Fibroblast of the conjunctiva (primary cell): ENCODE measurements at places on chromosomes 5 and 9.
A peak's percentile ranks its signal among the peaks of the same experiment; 100 is the strongest.

DNA sequence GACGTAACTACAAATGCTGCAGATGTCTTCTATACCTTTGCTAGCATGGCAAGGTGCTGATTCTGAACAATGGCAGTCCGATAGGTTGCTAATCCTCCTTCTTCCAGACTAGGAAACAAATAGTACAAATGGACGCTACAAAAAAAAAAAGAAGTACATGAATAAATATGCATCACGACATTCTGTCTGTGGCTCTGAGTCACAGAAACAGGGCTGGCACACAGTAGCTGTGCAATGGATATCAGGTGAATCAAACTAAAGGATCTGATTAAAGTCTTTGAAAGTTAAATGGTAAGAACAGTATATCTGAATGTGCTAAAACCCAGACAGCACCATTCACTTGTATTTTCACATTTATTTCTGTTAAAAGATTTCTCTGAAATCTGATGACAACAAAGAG, 96.2 kb downstream of the DROSHA start:
- no peak for DNase-seq

DNA sequence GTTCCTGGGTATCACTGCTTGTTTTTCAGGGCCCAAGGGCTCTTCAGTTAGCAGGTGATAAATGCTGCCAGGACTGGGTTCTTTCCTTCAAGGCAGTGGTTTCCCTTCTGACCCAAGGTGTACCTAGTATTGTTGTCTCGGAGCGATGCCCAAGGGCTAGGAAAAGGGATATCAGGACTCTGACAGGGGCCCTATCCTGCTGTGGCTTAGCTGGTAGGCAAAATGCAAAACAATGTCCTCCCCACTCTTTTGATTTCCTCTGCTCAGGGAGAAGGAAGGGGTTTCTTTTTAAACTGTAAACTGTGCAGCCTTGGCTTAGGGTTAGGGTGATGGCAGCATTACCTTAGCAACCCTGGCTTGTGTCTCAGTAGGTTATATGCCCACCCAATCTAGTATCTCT, 508.8 kb upstream of the CTNND2 start:
- no peak for DNase-seq

GRCh38 chr9:135907431-135908092, at the start of gene CAMSAP1:
TSS of gene CAMSAP1 (minus strand) at chr9:135907546. CDS start at chr9:135907159, 387 bp downstream.
- peak; percentile 89 for DNase-seq

DNA sequence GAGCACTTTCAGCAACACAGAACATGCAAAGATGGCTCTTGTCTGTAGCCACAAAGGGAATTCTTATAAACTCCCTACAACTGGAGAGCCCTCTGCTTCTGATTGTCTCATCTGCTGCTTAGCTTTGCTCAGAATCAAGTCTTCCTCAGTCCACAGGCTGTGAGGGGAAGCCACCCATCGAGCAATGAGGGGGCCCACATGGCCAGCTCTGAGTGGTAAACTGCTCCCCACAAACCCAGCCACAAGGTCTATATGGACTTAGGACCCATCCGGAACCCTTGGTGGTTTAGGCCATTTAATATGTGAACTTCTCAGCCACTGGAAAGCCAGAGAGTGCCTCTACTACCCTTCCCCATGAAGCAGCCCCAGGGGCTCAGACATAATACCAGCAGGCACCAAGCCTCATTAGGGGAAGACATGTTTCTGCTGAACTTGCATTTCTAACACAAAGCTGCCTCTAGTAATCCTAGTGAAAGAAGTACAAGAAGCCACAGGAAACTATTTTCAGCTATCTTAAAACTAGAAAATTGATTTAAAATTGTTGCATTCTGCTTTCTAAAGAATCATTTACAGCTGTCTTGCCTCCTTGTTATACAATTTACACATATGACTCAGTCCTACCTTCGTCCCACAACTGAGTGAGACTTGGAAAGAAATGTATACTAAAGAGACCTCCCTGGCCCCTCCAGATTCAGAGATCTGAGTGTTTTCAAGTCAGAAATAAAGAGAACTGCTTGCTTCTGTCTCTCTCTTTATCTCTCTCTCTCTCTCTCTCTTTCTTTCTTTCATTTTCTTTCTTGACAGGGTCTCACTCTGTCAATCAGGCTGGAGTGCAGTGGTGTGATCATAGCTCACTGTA, 90.2 kb downstream of the ESM1 start:
- no peak for DNase-seq

GRCh38 chr5:132256086-132256782, 1.3 kb upstream of the PDLIM4 start:
- DNase-seq = no peak

DNA sequence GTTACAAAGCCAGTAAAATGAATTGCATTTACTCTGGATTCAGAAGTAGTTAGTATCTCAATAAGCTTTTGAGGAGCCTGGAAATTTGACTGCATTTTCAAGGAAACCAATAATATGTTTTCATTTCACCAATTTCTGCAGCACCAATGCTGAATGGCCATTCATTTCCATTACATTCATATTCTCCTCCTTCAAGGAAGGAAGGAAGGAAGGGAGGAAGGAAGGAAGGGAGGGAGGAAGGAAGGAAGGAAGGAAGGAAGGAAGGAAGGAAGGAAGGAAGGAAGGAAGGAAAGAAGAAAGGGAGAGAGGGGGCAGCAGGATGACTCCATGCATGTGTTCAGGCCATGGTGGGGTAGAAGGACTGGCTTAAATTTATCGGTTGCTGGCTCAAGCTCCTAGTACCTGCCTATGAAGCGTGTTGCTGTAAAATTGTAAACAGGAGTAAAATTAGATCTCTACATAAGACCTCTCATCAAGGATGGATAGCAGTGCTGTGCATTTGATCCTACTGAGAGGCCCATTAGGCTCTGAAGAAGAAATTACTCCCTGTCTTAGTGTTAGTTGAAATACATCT, 498.8 kb upstream of the TNC start:
- DNase-seq = no peak

GRCh38 chr9:85151741-85152140, 482.2 kb downstream of the NTRK2 start:
- DNase-seq = no peak

GRCh38 chr9:129720181-129720864, 32.5 kb downstream of the PTGES start:
- DNase-seq = no peak

DNA sequence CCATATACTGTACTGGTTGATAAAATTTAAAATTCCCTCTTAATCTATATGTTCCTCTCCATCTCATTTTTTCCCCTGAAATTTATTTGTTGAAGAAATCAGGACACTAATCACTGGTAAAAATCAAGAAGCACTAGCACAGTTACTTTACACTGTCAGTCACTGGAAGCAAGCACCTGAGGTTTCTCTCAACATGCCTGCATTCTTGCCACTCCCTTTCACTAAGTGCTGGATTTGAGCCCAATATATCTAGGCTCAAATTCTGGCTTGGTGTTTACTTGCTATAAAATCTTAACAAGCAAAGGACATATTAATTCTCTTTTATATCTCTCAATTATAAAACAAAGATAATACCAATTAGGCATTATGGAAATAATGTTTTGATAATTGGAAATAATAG, 58.6 kb downstream of the DIAPH1 start:
- DNase-seq = no peak

DNA sequence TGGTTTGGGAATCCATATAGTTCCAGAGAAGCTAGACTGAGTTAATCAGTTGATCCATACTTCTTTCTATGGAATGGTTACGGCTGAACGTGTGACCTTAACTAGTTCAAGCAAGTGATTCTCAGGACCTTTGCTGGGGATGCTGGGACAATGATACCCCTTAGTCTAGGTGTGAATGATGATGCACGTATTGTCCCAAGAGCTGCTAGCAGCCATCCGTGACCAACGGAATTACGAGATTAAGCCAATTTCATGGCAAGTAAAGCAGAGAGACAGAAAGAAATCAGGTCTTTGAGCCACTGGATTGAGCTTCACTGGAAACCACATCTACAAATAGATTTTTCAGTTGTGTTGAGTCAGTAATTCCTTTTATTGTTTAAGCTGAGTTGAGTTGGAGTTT, 99.2 kb upstream of the LIFR start:
- DNase-seq = no peak

DNA sequence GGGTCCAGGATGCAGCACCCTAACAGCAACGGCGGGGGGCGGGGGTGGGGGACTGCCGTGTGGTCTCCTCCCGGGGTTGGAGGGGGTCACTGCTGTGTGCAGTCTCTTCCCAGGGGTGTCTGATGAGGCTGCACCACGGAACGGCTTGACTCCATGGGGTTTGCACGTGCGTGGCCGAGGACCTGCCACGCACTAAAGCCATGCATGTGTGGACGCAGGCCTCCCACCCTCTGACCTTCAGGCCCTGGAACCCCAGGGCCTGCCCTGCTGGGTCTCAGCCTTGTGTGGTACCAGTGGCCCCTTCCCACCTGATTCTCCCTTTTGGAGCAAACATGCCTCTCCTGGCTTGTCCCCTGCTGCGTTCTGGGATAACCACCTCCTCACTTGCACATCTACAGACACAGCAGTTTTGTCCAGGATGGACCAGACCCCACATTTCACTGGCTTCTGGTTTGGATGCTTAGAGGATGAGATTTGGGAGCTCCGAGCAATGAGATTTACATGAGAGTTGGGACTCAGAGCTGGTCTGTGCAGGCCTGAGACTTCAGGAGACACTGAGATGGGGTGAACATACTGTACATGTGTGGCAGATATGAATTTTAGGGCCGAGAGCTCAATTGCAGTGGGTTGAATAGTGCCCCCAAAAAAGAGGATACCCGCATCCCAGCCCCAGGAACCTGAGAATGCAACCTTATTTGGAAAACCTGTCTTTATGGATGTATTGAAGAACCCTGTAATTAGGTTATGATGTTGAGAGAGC, 45.8 kb downstream of the SLC12A7 start:
- DNase-seq = no peak

- peak; percentile 38 for DNase-seq
These were observed 52.4 kb downstream of the SLIT3 start for GRCh38 chr5:169248550-169248949.
